ENCODE measurements at places on chromosomes 11 and 22. TPM values are rescaled to one million over a fixed set of nuclear protein-coding genes. Genes with fewer than 3 reads are reported as not detected.

MPZL2 gene
- 14.2 TPM for total RNA-seq

MRE11 gene
- total RNA-seq = 10.2 TPM

TRPM5 gene
- total RNA-seq = not detected

ELMOD1 gene
- total RNA-seq = 0.65 TPM

C11orf97 gene
- not detected for total RNA-seq

CCDC81 gene
- total RNA-seq = 0.40 TPM

SCUBE1 gene
- 0.65 TPM for total RNA-seq

LBHD1 gene
- total RNA-seq = 1.6 TPM

C11orf87 gene
- total RNA-seq = not detected

PLA2G3 gene
- total RNA-seq = not detected

KDELR3 gene
- 15.7 TPM for total RNA-seq

FGF19 gene
- total RNA-seq = not detected

CNGA4 gene
- not detected for total RNA-seq

CASP12 gene
- 5.0 TPM for total RNA-seq

CDC45 gene
- total RNA-seq = 12.2 TPM

DDTL gene
- total RNA-seq = 6.5 TPM

GUCY1A2 gene
- total RNA-seq = 0.22 TPM

GLYAT gene
- total RNA-seq = not detected

FADD gene
- 45.2 TPM for total RNA-seq

CADM1 gene
- 0.40 TPM for total RNA-seq

SH3BP1 gene
- total RNA-seq = 0.40 TPM

IFITM10 gene
- 0.44 TPM for total RNA-seq

Measured in lung microvascular endothelial cell (primary cell).